ENCODE measurements at places on chromosomes 12 and 14.

GRCh38 chr14:50417853-50418252, 21.2 kb upstream of the CDKL1 start:
- no peak for DNase-seq

- no peak for DNase-seq
These were observed 24.1 kb upstream of the ATP2A2 start for GRCh38 chr12:110256780-110257431.

DNA sequence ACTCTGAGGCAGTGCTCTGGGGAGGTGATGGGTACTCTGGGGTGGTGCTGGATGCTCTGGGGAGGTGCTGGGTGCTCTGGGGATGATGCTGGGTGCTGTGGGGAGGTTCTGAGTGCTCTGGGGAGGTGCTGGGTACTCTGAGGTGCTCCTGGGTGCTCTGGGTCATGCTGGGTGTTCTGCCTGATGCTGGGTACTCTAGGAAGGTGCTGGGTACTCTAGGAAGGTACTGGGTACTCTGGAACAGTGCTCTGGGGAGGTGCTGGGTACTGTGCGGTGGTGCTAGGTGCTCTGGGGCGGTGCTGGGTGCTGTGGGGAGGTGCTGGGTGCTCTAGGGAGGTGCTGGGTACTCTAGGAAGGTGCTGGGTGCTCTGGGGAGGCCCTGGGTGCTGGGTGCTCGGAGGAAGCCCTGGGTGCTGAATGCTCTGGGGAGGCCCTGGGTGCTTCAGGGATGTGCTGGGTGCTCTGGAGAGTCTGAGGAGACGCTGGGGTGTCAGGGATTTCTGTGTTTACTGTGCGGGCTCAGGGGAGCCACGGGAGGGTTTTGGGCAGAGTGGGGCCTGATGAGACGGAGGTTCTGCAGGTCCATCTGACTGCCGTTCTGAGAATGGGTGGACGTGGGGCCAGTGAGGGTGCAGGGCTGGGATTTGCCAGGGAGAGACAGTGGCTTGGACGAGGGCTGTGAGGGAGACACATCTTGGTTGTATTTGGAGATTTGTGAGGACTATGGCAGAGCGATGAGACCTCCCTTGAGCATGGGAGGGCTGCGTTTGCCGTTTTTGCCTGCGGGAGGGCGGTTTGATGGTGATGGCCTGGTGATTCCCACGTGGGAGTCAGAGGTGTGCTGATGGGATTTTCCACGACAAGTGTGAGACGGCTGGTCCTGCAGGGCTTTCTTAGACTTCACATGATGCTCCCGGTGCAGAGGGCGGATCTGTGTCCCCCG, 30.0 kb downstream of the MMP17 start:
- DNase-seq: no peak

GRCh38 chr12:11568155-11568761, 81.2 kb upstream of the ETV6 start:
- no peak for DNase-seq

DNA sequence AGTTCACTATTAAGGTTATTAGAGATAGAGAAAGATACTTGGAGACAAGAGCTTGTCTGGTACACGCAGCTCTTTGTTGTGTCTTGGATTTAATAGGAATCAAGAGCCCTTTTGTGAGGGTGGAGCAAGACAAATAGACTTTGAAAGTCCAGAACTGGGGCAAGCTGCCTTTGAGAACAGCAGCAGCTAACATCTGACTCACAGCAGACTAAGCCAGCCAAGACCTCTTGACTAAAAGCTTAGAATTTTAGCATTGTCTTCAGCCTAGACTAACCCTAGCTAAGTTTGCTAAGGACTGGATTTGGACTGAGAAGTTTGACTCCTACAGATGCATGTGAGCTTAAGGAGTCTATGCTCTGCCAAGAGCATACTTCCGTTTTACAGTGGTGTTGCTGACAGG, 201.9 kb upstream of the RBM19 start:
- no peak for DNase-seq

- DNase-seq: peak; percentile 55
These were observed at the start of gene B4GALNT1 for GRCh38 chr12:57632958-57633840. Gene B4GALNT1 (minus strand): TSS chr12:57633201. CDS start chr12:57632132, 1,069 bp downstream.

- no peak for DNase-seq
These were observed 25.5 kb upstream of the KCNK10 start for GRCh38 chr14:88348546-88348945.

DNA sequence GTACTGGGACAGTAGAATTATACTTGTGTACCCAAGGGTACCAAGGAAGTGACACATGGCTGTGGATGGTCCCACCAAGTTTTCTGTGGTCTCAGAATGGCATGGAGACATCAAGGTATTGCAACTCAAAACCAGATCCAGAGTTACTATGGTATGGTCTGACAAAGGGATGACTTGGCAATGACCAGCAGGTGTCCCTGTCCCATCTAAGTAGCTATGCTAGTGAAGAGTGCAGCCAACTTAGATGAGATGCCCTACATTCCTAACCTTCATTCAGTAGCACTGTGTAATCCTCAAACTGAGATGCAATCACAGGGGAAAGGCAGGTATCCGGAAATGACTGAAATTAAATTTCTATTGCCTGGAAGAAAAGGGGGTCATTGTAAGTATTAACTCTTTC, 188.7 kb upstream of the TMEM260 start:
- no peak for DNase-seq

DNA sequence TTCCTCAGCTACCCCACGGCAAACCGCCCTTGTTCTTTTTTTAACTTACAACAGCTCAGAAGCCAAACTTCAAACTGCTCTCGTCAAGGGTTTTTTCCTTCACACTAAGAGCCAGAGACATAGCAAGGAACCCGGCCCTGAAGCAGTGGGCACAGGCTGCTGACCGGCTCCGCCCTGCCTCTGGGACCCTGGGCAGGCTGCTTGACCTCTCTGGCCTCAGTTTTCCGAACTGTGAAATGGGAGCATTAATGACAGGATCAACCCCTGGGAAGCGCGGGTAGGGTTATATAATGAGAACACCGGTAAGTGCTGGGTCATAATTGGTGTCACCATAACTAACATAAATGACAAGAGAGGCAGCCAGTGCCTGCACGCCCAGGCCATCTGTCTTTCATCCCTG, 21.2 kb upstream of the FZD10 start:
- DNase-seq: no peak

DNA sequence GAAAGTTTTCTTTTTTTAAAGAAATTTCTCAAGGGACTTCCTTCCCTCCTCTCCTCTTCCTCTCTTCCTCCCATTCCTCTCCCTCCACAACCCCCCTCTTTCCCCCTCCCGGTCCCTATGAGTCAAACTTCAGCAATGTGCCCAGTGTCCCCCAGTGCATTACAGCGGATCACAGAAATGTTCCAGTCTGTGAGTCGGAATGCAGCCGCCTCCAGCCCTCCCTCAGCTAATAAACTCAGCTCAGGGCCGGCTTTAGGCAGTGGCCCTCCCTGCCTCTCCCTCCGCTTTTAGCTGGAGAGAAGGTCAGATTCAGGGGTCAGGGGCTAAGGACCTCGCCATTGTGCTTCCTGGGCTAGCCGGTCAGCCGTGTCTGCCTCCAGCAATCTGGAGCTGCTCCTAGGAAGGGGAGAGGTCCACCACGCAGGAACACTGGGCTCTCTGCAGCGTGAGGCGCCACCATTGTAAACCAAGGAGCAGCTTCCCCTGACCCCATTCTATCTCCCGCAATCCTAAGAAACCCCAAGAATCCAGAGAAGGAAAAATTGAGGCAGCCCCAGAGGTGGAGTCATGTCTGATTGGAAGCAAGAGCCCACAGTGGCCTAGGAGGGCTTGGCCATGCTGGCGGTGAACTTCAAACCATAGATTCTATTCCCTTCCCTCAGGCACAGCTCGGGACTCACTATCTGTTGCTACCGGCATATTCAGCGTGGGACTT, 1.1 kb upstream of the HDAC7 start:
- DNase-seq: no peak

GRCh38 chr14:31228533-31228932, 20.9 kb upstream of the HECTD1 start:
- DNase-seq: no peak

- DNase-seq: no peak
These were observed 26.3 kb downstream of the SLC15A4 start for GRCh38 chr12:128797119-128798118.
